ENCODE measurements at places on chromosomes 2 and 18. TPM values are rescaled to one million over a fixed set of nuclear protein-coding genes. Genes with fewer than 3 reads are reported as not detected.

RALB gene
- 115 TPM for total RNA-seq

VRK2 gene
- 42.0 TPM for total RNA-seq

COL6A3 gene
- not detected for total RNA-seq

DNER gene
- not detected for total RNA-seq

GPAT2 gene
- total RNA-seq: 6.6 TPM

ABCB11 gene
- 0.44 TPM for total RNA-seq

LOXL3 gene
- total RNA-seq: 0.95 TPM

RTKN gene
- total RNA-seq: 20.0 TPM

GRCh38 chr2:237096911-237097310 is 11.2 kb downstream of the COPS8 start:
- peaks cover 11% of the 10 kb centered on the region for H3K36me3 ChIP-seq
- peaks cover 62% of the 10 kb centered on the region for H3K4me1 ChIP-seq
- H3K4me3 ChIP-seq: no peak overlapping the region
- DNase-seq: no peak
- H3K27ac ChIP-seq: peak overlapping the region; percentile 93

DNA sequence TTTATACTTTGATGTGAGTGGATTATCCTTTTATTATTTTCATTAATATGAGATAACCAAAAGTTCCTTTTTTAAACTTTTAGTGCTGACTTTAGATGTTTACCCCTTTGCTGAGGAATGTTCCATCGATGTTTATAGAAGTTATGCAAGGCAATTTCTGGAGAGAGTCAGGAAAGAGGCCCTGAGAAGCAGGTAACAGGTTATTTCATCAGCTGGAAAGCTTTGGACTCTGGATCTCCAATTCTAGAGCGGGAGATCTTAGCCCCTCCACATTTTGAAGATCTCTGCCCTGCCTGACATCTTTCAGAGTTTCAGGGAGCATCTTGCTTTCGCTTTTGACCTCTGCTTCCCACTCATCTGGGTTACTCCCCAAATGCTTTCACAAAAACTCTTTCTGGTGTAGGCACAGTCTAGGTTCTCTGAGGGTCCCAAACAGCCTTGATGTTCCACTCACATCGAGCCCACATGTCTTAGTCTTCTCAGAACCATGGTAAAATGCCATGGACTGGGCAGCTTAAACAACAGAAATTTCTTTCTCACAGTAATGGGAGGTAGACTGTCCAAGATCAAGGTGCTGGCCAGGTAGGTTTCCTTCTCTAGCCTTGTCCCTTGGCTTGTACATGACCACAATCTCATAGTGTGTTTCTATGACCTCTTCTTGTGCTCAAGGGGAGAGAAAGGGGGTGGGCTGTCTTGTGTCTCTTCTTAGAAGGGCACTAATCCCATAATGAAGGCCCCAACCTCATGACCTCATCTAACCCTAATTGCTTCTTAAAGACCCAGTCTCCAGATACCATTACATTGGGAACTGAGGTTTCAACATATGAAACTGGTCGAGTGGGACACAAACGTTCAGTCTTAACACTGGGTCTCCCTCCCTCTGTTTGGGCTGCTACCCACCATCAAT is 87.1 kb downstream of the DOK6 start:
- no peak for DNase-seq
- no peaks in the 10 kb centered on the region for H3K4me1 ChIP-seq
- H3K27me3 ChIP-seq: no peaks in the 10 kb centered on the region
- H3K27ac ChIP-seq: no peak overlapping the region
- no peaks in the 10 kb centered on the region for H3K36me3 ChIP-seq

DNA sequence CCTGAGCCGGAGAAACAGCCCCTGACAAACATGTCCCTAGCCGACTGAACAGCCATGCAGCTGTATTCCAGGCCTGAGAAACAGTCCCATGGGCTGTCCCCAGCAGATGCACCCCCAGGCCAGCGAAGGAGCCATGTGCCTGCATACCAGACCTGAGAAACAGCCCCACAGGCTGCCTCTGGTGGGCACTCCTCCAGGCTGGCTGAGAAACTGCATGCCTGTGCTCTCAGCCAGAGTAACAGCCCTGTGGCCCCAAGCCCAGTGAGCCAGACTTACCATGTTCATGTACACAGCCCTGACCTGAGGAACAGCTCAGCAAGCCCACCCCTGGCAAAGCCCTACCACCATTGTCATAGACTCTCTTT is 24.8 kb downstream of the BOLL start:
- no peaks in the 10 kb centered on the region for H3K4me1 ChIP-seq
- H3K4me3 ChIP-seq: no peak overlapping the region
- no peak overlapping the region for H3K27ac ChIP-seq
- no peaks in the 10 kb centered on the region for H3K36me3 ChIP-seq
- peaks cover 3% of the 10 kb centered on the region for H3K27me3 ChIP-seq
- DNase-seq: no peak

GRCh38 chr2:43024515-43025011 is 201.8 kb downstream of the ZFP36L2 start:
- no peaks in the 10 kb centered on the region for H3K4me1 ChIP-seq
- H3K36me3 ChIP-seq: no peaks in the 10 kb centered on the region
- no peaks in the 10 kb centered on the region for H3K27me3 ChIP-seq
- peak; percentile 64 for DNase-seq
- H3K4me3 ChIP-seq: no peak overlapping the region

GRCh38 chr18:48295586-48296311 is 113.4 kb downstream of the ZBTB7C start:
- DNase-seq: no peak
- no peaks in the 10 kb centered on the region for H3K4me1 ChIP-seq
- no peak overlapping the region for H3K27ac ChIP-seq
- no peak overlapping the region for H3K4me3 ChIP-seq
- H3K36me3 ChIP-seq: no peaks in the 10 kb centered on the region

- no peak overlapping the region for H3K4me3 ChIP-seq
- peak; percentile 57 for DNase-seq
- H3K27ac ChIP-seq: peak overlapping the region; percentile 46
- H3K36me3 ChIP-seq: no peaks in the 10 kb centered on the region
These were observed 259.1 kb upstream of the RBMS1 start for GRCh38 chr2:160752475-160753330.

DNA sequence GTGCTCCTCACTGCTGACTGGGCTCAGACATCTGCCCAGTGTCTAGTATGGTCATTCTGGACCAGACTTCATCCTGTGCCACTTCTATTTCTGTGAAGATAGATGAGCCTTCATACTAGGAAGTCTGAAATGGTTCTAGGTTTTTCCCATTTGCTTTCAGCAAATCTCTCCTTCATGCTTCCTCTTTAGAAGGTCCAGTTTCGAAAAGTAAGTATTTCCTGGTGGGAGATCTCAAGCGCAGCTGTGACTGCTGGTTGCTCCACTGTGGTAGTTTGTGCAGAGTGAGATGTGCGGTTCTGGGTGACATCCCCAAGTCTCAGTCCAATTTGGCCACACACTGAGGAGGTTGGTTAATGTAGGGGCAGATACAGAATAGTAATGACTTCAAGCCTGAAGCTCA is 14.4 kb downstream of the IL36B start:
- no peak overlapping the region for H3K27ac ChIP-seq
- no peak for DNase-seq
- no peaks in the 10 kb centered on the region for H3K4me1 ChIP-seq
- H3K27me3 ChIP-seq: no peaks in the 10 kb centered on the region
- no peak overlapping the region for H3K4me3 ChIP-seq

DNA sequence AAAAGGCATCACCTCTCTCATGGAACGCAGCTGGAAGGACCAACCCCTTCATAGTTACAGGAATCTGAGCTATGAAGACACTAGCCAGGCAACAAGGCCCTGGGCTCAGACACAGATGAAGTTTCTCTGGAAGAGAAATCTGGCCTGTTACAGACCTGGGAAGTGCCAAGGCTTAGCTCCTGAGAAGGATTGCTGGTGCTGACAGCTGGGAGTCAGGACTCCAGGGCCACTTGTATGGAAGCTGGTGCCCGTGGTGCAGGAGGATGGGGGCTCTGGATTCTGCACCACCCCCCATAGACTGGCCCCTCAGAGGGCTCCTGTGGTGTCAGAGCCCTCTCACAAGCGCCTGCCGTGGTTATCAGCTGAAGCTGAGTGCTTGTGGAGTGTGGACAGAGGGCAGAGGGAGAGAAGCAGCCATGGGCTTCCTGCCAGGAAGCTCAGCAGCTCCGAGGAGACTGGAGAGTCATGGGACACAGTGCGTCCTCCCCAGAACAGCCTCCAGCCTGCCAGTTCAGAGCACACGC is 87.3 kb upstream of the LCLAT1 start:
- H3K4me3 ChIP-seq: no peak overlapping the region
- H3K4me1 ChIP-seq: peaks cover 4% of the 10 kb centered on the region
- H3K27ac ChIP-seq: no peak overlapping the region
- H3K36me3 ChIP-seq: no peaks in the 10 kb centered on the region
- H3K27me3 ChIP-seq: no peaks in the 10 kb centered on the region

DNA sequence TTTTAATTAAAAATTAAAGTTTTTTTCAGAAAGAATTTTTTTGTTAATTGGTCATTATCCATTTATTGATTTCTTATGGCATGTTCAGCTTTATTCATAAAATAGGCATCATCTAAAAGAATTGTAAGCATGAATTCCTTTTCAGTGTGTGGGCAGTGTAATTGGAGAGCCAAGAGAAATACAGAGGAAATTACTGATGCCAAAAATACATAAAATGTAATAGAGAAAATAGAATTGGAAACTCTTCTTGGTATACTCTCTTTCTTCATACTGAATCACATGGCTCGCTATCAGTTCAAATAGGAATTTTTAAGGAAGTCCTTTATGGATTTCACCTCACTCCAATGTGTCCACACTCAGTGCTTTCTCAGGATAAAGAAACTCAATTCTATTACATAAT is 663.6 kb upstream of the NRXN1 start:
- no peak overlapping the region for H3K27ac ChIP-seq
- no peaks in the 10 kb centered on the region for H3K36me3 ChIP-seq
- H3K27me3 ChIP-seq: no peaks in the 10 kb centered on the region
- H3K4me3 ChIP-seq: no peak overlapping the region
- no peaks in the 10 kb centered on the region for H3K4me1 ChIP-seq
- DNase-seq: no peak

GRCh38 chr18:27838225-27838624 is 338.7 kb downstream of the CDH2 start:
- no peak overlapping the region for H3K4me3 ChIP-seq
- no peaks in the 10 kb centered on the region for H3K27me3 ChIP-seq
- H3K27ac ChIP-seq: peak overlapping the region; percentile 88
- H3K36me3 ChIP-seq: no peaks in the 10 kb centered on the region

DNA sequence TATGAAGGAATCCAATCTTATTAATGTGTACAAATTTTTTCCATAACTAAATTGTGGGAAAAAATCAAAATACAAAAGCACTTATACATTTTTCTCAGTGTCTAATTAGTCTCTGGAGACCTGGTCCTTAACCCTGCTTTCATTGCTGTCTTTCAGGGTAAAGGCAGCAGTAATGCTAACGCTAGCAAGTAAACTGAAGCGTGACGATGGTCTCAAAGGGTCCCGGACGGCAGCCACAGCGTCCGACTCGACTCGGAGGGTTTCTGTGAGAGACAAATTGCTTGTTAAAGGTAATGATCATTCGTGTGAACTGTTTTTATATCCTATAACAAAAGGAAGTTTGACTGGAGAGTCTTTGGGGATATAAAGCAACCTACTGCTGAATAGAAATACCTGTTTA is 6.1 kb downstream of the UBE2F start:
- no peak overlapping the region for H3K27ac ChIP-seq
- no peaks in the 10 kb centered on the region for H3K27me3 ChIP-seq
- H3K4me1 ChIP-seq: peaks cover 4% of the 10 kb centered on the region
- peaks cover 5% of the 10 kb centered on the region for H3K36me3 ChIP-seq

GRCh38 chr2:235286622-235287374 is 207.0 kb upstream of the AGAP1 start:
- no peak overlapping the region for H3K27ac ChIP-seq
- H3K27me3 ChIP-seq: no peaks in the 10 kb centered on the region
- no peaks in the 10 kb centered on the region for H3K36me3 ChIP-seq
- H3K4me1 ChIP-seq: no peaks in the 10 kb centered on the region
- no peak overlapping the region for H3K4me3 ChIP-seq
- DNase-seq: no peak

GRCh38 chr2:226910384-226910783 is 74.5 kb downstream of the RHBDD1 start:
- no peak overlapping the region for H3K27ac ChIP-seq
- H3K36me3 ChIP-seq: no peaks in the 10 kb centered on the region
- DNase-seq: no peak
- H3K4me1 ChIP-seq: no peaks in the 10 kb centered on the region
- no peak overlapping the region for H3K4me3 ChIP-seq

- no peaks in the 10 kb centered on the region for H3K27me3 ChIP-seq
- peaks cover 2% of the 10 kb centered on the region for H3K4me1 ChIP-seq
- H3K4me3 ChIP-seq: no peak overlapping the region
- DNase-seq: no peak
These were observed 91.0 kb upstream of the MCFD2 start for GRCh38 chr2:47006374-47007222.

- peaks cover 9% of the 10 kb centered on the region for H3K36me3 ChIP-seq
- H3K4me3 ChIP-seq: no peak overlapping the region
- no peak overlapping the region for H3K27ac ChIP-seq
- DNase-seq: no peak
- no peaks in the 10 kb centered on the region for H3K4me1 ChIP-seq
These were observed 239.0 kb downstream of the ZNF521 start for GRCh38 chr18:25112821-25113434.

Data from endothelial cell of umbilical vein (primary cell).